Fibroblast of skin of scalp (primary cell): ENCODE measurements at places on chromosomes 4 and X.
A peak's percentile ranks its signal among the peaks of the same experiment; 100 is the strongest.

- peak; percentile 54 for DNase-seq
Observed at GRCh38 chr4:184845367-184846021, 19.7 kb upstream of the ACSL1 start.

GRCh38 chr4:74284053-74284452, 24.2 kb upstream of the EPGN start:
- peak; percentile 84 for DNase-seq

DNA sequence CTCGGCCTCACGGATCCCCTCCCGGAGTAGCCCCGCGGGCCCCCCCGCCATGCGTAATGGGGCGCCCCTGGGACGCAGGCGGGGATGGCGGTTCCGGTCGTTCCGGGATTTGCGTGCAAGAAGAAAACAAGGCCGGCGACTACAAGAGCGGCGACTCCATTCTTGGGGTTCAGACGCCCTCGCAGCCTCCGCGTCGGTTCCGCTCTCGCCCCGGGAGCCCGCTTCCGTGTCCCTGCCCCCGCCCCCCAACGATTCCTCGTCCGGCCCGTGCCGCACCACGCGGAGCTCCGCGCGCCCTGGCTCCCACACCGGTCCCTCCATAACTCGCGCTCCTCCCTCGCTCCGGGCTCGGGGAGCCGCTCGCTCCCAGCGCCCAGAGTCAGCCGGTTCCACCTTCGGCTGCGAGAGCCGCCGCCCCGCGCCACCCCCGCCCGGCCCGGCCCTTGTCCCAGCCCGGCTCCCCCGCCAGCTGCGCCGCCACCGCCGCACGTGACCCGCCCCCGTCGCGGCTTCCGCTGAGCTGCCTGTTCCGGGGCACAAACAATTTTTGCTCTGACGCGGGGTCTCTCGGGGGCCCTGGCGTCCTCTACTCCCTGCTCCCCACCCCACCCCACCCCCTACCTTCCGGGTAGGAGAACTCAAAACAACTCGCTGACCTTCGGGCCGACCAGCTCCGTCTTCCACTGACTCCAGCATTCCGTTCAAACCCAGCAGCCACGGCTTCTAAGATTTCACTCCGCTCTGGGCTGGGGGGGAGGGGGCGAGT, 78.8 kb upstream of the BCOR start:
- peak; percentile 22 for DNase-seq

DNA sequence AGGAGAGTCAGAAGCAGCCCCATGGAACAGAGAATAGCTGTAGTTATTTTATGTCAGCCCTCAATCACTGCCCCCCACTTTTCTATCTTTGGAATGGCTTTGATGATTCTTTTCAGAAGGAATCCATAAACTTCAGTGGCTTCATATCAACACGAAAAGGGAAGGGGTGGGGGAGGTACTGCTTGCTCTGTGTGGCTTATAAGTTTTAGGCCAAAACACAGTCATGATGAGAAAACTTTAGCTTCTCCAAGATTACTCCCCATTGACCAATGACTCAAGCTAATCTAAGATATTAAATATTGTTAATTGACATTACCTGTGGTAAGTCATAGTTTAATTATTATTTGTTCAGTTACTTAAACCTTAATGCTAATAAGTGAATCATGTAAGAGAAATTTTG, 669.6 kb upstream of the FAM241A start:
- DNase-seq: peak; percentile 30

- no peak for DNase-seq
Observed at GRCh38 chrX:72045552-72046277, 86.0 kb downstream of the RTL5 start.

- no peak for DNase-seq
Observed at GRCh38 chr4:4641661-4642495, 100.0 kb upstream of the STX18 start.

- DNase-seq: peak; percentile 56
Observed at GRCh38 chr4:184287697-184288255, 70.1 kb upstream of the ENPP6 start.

DNA sequence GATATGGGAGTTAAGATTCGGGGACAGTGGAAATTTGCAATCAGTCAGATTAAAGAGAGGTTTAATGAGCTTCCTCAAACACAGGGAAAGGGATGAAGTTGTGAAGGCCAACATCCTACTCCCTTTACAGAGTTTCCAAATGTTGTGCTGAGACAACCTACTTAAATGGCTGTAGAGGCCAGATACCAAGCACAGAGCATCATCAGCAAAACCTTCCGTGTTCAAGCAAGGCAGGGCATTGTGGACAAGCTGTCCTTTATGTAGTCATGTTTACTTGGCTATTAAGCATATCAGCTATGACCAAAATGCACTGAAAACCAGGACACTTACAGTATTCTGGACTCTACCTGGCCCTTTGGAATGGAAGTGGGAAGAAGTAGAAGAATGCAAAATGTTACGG, 197.3 kb downstream of the DMD start:
- no peak for DNase-seq

GRCh38 chr4:139720806-139721205, 55.2 kb downstream of the MGST2 start:
- DNase-seq: no peak

GRCh38 chr4:173185847-173186510, 17.4 kb downstream of the GALNT7 start:
- no peak for DNase-seq

DNA sequence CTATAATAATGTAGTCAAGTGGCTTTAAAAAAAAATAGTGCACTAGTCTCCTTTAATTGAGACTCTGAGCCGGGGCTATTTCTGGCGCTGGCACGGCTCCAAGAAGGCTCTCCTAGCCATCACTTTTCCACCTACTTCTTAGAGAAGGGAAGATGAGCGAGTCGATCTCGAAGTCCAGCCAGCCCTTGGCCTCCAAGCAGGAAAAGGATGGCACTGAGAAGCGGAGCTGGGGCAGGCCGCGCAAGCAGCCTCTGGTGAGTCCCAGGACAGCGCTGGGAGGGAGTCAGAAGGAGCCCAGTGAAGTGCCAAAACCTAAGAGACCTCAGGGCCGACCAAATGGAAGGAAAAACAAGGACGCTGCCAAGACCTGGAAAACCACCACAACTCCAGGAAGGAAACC, 531.9 kb downstream of the MAGEB5 start:
- DNase-seq: no peak

DNA sequence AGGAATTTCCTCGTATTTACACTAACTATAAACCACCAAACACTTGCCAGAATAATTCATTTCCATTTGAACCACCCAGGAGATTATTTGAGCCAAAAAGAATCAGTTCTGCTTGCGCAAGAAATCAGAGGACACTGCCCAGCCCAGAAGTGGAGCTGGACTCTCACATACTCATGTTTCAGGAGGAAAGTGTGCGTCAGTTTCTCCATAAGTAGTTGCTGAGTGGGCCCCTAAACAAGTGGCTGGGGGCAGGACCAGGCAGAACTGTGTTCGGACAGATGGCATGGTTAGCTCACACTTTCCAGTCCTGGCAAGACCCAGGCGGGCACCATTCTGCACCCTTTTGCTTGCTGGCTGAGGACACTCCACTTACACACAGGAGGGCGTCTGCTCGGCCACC, 38.8 kb downstream of the BTC start:
- DNase-seq: no peak

- no peak for DNase-seq
Observed at GRCh38 chrX:110268886-110269285, 49.0 kb downstream of the AMMECR1 start.

GRCh38 chr4:78552389-78553042, 946 bp downstream of the ANXA3 start:
- DNase-seq: no peak

GRCh38 chr4:168019019-168019651, 73.2 kb upstream of the ANXA10 start:
- peak; percentile 72 for DNase-seq

- no peak for DNase-seq
Observed at GRCh38 chrX:110123331-110123782, 120.4 kb downstream of the TMEM164 start.

DNA sequence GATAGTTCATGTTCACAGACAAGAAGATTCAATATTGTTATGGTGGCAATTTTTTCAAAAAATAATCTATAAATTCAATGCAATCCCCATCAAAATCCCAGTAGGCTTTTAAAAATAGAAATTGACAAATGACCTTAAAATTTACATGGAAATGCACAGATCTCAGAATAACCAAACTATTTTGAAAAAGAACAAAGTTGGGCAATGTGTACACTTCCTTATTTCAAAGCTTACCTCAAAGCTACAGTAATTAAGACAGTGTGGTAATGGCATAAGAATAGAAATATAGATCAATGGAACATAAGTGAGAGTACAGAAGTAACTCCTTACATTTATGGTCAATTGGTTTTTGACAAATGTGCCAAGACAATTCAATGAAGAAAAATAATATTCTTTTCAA, 39.0 kb downstream of the FRMD7 start:
- DNase-seq: no peak

DNA sequence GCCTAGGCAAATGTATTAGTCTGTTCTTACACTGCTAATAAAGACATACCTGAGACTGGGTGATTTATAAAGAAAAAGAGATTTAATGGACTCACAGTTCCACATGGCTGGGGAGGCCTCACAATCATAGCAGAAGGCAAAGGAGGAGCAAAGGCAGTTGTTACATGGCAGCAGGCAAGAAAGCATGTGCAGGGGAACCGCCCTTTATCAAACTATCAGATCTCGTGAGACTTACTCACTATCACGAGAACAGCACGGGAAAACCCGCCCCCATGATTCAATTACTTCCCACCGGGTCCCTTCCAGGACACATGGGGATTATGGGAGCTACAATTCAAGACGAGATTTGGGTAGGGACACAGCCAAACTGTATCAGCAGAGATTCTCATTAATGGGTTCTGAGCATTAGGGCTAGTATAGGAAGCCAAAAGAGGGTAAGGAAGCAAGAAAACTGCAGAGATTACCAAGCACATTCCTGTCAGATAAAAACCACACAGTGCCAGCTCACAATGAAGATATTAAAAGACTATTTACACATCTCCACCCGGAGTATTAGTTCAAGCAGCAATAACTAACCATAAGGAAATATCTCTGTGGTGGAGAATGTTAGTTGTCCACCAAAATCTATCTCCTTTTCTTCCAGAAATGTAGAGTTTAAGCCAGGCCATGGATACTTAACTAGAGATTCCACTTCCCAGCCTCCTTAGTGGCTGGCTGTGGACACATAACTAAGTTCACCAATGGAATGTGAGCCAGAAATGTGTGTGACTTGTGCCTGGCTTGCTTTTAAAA, 61.2 kb upstream of the HOPX start:
- peak; percentile 76 for DNase-seq
